Stimulated activated CD8-positive, alpha-beta memory T cell treated with anti-CD3 and anti-CD28 coated beads, Interleukin-12 subunit alpha, Interleukin-12 subunit beta, amount 100 ng/mL, for 1 hour (primary cell): ENCODE measurements at places on chromosomes 13 and 19.
A peak's percentile ranks its signal among the peaks of the same experiment; 100 is the strongest.

- DNase-seq, result no peak
Observed at GRCh38 chr13:113187263-113187669, 21.2 kb downstream of the PCID2 start.

DNA sequence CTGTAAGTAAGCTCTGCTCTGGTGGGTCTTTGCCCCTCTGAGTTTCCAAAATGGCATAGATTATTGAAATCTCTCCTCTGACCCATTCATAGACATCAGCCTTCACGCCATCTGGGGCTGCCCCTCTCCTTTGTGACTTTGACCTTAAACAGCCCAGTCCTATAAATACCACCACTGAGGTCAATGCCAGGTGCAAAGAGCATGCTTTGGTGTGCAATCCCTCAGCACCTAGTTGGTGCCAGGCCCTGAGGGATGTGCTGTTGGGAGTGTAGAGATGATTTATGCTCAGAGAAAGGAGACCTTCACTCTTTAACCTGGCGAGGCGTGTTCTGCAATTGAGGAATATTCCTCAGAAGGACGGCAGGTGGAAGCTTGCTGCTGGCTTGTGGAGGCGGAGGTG lies 121.7 kb upstream of the TSHZ3 start:
- no peak for DNase-seq

DNA sequence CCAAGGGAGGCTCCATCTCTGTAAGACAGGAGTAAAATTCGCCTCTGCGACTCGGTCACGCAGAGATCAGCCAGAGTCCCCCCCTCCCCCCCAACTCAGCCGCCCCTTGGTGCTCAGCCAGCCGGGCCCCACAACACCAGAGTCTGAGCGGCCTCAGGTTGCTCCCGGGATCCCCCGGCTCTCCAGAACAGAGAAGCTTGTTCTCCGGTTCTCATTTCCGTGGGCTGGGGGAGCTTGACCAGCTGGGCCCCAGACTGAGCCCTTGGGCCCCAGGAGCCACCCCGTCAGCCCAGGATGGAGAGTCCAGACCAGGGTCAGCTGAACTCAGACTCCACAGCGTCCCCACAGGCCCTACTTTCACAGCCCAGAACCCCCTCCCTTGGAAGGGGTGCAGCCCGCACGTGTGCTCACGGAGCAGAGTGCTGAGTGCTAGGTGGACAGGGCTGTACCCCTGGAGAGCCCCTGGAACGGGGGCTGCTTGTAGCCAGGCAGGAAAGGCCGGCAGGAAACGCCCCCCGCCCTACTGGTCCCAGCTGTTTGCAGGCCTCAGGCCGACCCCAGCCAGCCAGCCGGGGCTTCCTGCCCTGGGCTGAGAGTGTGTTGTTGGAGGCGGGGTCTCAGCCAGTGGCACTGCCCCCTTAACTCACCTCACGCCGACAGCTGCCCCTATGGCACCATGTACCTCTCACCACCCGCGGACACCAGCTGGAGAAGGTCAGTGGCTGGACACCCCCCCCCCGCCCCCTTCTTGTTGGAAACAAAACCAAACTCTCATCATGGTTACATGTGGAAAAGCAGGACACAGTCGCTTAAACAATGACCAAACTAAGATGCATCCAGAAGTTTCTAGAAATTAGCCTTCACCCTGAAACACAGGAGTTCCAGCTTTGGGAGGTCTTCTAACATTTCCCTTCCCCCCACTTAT lies 44.4 kb downstream of the COMP start:
- DNase-seq, result no peak

GRCh38 chr13:24086642-24087041 lies 73.9 kb upstream of the SPATA13 start:
- no peak for DNase-seq

GRCh38 chr13:34588362-34588761 lies 353.7 kb upstream of the NBEA start:
- DNase-seq, result no peak

DNA sequence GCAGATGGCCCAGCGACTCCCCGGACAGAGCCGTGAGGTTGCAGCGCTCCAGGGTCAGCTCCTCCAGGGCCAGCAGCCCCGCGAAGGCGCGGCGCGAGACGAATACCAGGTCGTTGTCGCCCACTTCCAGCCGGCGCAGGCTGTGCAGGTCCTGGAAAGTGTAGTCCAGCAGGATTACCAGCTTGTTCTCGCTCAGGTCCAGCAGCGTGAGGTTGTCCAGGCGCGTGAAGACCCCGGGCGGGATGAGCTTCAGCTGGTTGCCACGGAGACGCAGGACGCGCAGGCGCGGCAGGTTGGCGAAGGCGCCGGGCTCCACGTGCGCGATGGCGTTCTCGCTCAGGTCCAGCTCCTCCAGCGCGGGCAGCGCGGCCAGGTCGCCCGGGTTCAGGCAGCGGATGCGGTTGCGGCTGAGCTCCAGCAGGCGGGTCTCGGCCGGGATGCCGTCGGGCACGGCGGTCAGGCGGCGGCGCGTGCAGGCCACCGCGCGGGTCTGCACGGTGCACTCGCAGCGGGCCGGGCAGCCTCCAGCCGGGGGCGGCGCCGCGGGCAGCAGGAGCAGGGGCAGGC lies 9.3 kb upstream of the PEAK3 start:
- DNase-seq, result no peak

- no peak for DNase-seq
Observed at GRCh38 chr13:80802946-80803345, 462.0 kb upstream of the SPRY2 start.

DNA sequence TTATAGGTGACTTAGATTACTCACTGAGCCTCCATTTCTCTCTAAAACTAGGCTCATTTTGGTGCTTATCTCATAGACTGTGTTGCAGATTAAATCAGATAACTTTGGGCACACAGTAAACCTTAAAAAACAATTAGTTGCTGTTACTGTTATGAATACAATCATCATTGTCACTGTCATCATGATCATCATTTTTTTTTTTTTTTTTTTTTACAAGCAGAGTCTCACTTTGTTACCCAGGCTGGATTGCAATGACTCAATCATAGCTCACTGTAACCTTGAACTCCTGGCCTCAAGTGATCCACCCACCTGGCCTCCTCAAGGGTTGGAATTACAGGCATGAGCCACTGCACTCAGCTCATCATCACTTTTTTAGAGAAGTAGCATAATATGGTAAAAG lies 60.0 kb downstream of the VWA8 start:
- no peak for DNase-seq

DNA sequence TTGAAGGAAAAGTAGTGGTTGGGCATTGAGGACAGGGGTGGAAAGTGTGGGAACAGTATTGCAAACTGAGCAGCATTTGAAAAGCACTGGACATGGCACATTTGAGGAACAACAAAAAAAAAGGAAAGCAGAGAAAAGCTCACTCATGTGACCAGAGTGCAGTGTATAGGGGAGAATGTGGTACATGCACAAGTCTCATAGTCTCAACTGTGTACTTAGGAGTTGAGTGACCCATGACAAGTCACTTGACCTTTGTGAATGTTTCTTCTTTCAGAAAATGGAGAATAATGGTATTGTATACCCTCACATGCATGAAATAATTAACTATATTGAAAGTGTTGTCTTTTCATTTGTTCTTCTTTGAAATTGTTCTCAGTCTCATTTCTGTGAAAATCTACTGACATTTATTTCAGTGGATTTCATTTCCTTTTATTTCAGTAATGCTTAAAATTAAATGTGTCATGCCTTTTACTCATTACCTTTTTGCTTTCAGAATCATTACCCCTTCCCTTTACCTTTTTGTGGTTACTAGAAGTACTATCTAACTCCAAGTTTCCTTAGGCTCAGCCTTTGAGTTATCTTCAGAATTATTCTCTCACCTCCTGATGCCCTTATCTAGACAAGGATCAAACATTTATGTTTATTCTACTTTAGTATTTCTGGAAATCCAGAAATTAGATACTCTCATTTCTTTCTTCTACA lies 79.1 kb upstream of the MLNR start:
- DNase-seq, result no peak

DNA sequence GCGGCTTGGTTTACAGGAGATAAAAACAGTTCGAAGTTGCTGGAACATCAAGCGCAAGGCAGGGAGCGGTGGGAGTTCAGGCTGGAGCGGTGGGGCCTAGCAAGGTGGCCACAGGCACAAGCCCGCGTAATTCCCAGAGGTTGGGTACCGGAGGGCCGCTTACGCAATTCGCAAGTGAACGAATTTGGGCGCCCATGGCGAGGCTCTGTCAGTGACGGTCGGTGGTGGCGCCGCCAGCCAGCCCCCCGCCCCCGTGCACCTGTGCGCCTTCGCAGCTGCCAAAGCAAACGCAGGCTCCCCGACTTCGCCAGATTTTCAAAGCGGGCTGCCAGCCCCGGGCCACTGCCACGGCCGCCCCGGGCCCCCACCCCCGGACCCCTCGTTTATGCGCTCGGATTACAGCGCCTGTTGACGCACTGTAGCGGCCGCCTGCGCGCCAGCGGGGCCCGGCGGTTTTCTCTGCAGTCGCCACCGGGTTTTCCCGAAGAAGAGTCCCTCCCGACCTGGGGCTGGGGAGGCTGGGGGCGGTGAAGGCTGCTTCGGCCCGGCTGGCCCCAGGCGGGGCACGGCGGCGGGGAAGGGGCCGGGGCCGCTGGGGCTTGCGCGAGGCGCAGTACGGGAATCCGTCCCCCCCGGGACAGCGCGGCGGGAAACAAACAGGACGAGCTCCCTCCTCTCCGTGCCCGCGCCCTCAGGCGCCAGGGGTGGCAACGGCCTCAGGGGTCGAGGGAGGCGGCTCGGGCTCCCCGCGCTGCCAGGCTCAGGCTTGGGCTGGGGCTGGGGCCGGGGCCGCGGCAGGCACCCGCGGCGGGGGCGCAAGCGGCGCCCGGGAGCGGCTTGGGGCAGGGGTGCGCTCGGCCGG lies 709 bp downstream of the N4BP2L1 start:
- DNase-seq, result peak; percentile 17

- no peak for DNase-seq
Observed at GRCh38 chr13:72403396-72404010, 323.9 kb downstream of the MZT1 start.

- no peak for DNase-seq
Observed at GRCh38 chr19:49357186-49357585, 5.0 kb downstream of the TEAD2 start.

GRCh38 chr13:49649244-49649962 lies 21.1 kb downstream of the ARL11 start:
- DNase-seq, result no peak

DNA sequence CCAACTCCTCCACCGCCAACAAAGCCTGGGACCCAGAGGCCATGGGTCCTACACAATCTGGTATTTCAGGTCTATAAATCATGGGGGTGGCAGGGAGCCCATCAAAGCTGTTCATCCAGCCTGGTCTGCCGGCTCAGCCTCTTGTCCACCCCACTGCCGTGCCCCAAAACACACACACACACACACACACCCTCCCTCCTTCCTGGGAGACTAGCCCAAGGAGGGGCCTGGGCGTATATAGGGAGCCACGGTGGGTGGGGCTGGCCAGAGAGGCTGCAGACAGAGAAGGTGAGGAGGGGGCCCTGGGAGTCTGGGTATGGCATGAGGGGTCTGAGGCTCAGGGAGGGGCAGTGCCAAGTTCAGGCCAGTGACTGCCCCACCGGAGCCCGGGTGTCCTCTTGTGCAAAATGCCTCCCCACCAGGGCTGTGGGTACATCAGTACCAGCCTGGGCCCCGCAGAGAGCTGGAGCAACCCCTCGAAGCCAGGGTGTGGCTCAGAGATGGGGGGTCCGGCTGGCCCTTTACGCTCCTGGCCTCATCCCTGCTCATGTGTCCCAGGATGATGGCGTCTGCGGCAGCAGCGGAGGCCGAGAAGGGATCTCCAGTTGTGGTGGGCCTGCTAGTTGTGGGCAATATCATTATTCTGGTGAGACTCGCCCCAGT lies at the start of gene UPK1A:
TSS of gene UPK1A (plus strand) at position 267 of the 663 bp plus-strand sequence. CDS start at position 563, 296 bp downstream.
- no peak for DNase-seq

GRCh38 chr19:44988273-44988672 lies 13.0 kb upstream of the RELB start:
- no peak for DNase-seq

DNA sequence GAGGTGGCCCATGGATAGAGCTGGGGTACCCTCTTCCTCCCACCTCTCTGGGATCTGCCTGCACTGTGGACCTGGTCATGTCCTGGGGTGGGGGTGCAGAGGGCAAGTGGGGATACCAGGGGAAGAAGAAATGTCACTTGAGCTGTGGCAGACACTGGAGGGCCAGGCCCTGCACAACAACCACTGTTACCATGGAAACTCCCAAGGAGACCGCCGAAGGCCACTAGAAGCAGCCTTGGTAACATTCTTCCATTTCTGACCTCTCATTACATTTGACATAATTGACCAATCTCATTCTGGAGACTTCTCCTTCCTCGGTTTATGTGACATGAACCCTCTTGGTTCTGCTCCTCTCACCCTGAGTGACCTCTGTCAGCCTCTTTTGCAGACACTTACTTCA lies 179.9 kb upstream of the SERP2 start:
- DNase-seq, result no peak

GRCh38 chr19:19606021-19606420 lies 12.5 kb downstream of the PBX4 start:
- DNase-seq, result no peak

DNA sequence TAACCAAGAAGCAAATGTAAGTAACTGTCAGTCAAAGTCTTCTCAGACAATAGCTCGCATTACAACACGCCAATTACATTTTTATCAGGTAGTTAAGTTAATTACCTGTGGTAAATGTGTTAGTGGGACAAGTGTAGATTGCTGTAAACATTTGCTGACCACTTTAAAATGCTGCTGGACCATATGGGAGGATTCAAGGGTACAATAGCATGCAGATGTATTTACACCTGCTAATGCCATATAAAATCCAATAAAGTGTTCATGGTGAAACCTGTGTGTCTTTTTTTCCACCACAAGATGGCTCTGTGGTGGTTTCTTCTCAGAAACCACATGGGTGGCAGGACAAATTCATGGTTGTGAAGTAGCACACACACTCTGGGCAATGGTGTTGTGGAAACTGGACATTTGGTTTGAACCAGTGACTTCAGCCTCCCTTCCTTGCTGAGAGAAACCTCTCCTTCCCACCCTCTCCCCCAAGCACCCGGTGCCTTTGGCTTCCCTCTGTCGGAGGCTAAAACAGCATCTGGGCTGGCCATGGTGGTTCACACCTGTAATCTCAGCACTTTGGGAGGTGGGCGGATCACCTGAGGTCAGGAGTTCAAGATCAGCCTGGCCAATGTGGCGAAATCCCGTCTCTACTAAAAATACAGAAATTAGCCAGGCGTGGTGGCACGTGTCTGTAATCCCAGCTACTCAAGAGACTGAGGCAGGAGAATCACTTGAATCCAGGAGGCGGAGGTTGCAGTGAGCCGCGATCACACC lies 18.1 kb upstream of the GTF3A start:
- no peak for DNase-seq

DNA sequence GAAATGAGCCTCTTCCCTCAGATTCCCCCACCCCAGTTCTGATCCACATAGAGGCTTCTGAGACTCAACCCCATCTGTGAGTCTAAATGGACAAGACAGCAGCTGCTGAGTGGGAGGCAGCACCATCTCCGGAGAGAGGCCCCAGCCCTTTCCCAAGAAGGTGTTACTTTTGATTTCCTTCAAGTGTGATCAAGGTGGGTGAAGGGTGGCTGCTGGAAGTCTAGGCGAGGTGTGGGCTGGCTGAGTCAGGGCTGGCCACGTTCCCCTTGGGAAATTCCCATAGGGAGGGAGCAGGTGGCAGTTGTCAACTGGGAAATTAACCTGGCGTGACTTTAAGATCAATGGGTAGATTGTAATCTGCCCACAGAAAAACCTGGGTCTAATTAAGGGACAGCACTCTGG lies 148.0 kb downstream of the FOXO1 start:
- DNase-seq, result no peak

- no peak for DNase-seq
Observed at GRCh38 chr19:46571495-46571894, 29.6 kb upstream of the CALM3 start.

- DNase-seq, result no peak
Observed at GRCh38 chr19:45528149-45528743, 21.0 kb downstream of the VASP start.
